PC-9 (cell line): ENCODE measurements at places on chromosomes 2 and 18. TPM values are rescaled to one million over a fixed set of nuclear protein-coding genes. Genes with fewer than 3 reads are reported as not detected.
A peak's percentile ranks its signal among the peaks of the same experiment; 100 is the strongest.

ZFAND2B gene
- 24.6 and 39.4 TPM in 2 replicates for total RNA-seq

ITGB6 gene
- total RNA-seq: 24.3 and 30.6 TPM in 2 replicates

CENPA gene
- 43.6 and 48.8 TPM in 2 replicates for total RNA-seq

INPP1 gene
- 7.1 and 9.5 TPM in 2 replicates for total RNA-seq

DNA sequence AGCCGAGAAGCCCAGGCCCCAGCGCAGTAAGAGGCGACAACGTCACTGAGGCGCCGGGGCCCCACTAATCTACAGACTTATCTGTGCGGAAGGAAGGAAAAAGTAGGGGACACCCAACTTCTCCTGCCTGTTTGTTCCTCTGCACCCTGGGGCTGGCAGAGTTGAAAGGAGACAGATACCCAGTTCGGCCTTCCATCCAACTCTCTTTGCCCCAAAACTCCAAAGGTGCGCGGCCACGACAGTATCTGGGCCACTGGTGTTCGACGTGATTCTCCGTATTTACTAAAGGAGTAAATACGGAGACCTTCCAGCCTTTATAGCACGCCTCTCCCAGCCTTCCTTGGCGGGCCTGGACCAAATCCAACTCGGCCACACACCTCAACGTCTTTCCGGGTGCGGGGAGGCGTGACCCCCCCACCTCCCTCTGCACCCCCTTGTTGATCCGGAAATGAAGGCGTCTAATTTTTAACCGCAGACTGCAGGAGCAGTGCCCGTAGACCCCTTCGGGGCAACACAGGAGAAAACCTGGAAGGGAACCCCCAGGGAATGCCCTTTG, 1.6 kb downstream of the SMAD7 start:
- peaks cover 53% of the 10 kb centered on the region for H3K4me1 ChIP-seq
- H3K27ac ChIP-seq: 0 out of 2 replicates have a peak overlapping the region, but pooled peaks have one; percentile 39
- H3K36me3 ChIP-seq: 0 out of 2 replicates have a peak, but pooled peaks cover 12% of the 10 kb centered on the region
- no peaks in the 10 kb centered on the region for H3K27me3 ChIP-seq
- H3K4me3 ChIP-seq: peak overlapping the region; percentile 75

DNA sequence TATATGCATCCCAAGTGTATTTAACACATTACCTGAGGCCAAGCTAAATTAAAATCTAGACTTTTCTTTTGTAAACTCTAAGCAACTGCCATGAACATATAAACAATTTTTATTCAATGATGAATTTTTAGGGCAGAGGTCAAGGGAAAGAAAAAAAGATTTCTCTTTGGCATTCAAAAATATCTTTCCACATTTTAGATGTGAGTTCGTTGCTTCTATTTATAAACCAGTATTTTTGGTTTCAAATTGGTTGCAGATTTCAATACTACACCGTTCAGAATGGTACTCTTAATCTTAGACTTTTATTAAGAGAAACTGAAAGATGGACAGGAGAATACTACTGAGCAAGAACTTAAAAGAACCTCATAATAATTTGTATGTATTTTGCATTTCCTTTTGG, 293.6 kb upstream of the CCDC68 start:
- no peak for DNase-seq
- no peak overlapping the region for H3K4me3 ChIP-seq
- no peaks in the 10 kb centered on the region for H3K27me3 ChIP-seq
- H3K4me1 ChIP-seq: no peaks in the 10 kb centered on the region
- no peaks in the 10 kb centered on the region for H3K36me3 ChIP-seq
- H3K27ac ChIP-seq: no peak overlapping the region

- H3K4me3 ChIP-seq: no peak overlapping the region
- H3K4me1 ChIP-seq: peaks cover 52% of the 10 kb centered on the region
Measured at GRCh38 chr18:48459465-48459864, 50.3 kb upstream of the ZBTB7C start.

DNA sequence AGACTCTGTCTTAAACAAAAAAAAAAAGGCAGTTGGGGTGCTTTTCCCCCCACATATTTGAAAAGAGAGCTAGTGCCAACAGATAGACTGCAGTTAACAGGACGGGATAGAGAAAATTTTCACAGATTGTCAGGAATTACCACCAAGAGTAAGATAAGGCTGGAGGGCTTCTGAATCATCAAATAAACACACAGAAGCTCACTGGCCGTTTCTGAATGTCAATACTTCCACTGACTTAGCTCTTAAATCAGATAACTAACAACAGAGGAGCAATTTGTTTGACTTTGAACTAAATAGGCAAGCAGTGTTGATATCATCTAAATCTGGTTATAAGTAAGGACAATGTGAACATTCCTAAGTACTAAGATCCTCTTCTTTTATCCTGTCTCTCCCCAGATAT, 34.7 kb downstream of the PIEZO2 start:
- H3K27ac ChIP-seq: no peak overlapping the region
- H3K4me3 ChIP-seq: no peak overlapping the region
- no peaks in the 10 kb centered on the region for H3K36me3 ChIP-seq

GRCh38 chr2:8296306-8296705, 385.6 kb upstream of the ID2 start:
- H3K4me3 ChIP-seq: no peak overlapping the region
- H3K27me3 ChIP-seq: no peaks in the 10 kb centered on the region
- no peaks in the 10 kb centered on the region for H3K4me1 ChIP-seq
- DNase-seq: no peak
- no peaks in the 10 kb centered on the region for H3K36me3 ChIP-seq

- no peak overlapping the region for H3K27ac ChIP-seq
- no peaks in the 10 kb centered on the region for H3K4me1 ChIP-seq
- no peak overlapping the region for H3K4me3 ChIP-seq
- no peak for DNase-seq
Measured at GRCh38 chr18:37769826-37770225, 204.2 kb upstream of the CELF4 start.

DNA sequence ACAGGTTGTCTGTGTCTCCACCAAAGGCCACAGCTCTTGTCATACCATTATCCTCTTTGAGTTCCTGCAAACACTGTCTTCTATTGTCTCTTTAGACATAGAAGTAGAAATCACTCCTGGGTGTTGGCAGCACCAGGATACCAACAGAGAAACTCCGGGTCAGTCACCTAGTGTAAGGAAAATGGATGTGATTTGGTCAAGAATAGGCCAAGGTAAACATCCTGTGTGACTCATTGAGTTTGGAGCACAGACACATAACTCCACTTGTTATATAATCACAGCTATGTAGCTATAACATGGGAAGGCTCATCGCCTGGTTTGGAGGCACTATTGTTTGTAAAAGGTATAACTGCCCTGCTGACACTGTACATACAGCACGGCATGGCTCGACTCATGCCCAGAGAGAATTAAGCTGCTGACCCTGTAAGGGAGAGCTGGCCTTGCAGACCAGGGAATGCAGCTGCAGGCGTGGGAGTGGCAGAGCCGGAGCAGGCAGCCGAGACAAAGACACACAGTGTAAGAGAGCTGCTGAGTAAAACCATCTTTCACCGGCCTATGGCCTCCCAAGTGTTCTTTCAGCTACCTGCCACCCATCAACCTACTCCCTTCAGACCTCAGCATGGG, 3.4 kb upstream of the TXNL1 start:
- no peak overlapping the region for H3K4me3 ChIP-seq
- peak overlapping the region; percentile 57 for H3K27ac ChIP-seq
- H3K4me1 ChIP-seq: peaks cover 18% of the 10 kb centered on the region
- peak; percentile 42 for DNase-seq
- H3K27me3 ChIP-seq: no peaks in the 10 kb centered on the region

- no peak overlapping the region; the same call in 1 of the 2 replicates for H3K4me3 ChIP-seq
- peak; percentile 95 for DNase-seq
- peak overlapping the region; percentile 94 for H3K27ac ChIP-seq
- H3K4me1 ChIP-seq: peaks cover 45% of the 10 kb centered on the region
- H3K36me3 ChIP-seq: no peaks in the 10 kb centered on the region
Measured at GRCh38 chr18:31241900-31242409, 76.0 kb upstream of the DSG1 start.
